NAMALWA (cell line): ENCODE measurements at places on chromosomes 3 and 15.

GRCh38 chr3:126483321-126483761 is 7.7 kb upstream of the ZXDC start:
- no peak for DNase-seq

GRCh38 chr15:63043335-63044076 is 959 bp downstream of the TPM1 start:
- peak; percentile 7 for DNase-seq

DNA sequence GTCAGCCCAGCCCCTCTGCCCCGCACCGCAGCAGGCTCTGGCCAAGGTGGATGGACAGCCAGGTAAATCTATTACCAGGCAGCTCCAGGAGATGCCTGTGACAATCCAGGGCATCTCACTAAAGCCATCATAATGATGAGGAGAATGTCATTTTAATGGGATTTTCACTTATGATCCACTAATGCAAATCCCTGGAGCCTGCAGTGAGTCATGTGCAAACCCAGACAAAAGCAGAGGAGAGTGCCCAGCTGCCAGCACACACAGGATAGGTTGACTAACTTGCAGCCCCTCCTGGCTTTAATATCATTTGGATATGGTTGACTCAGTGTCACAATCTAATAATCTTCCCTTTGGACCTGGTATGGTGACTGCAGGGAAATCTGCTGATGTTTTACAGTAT is 206.9 kb upstream of the TRIM42 start:
- DNase-seq: no peak

GRCh38 chr3:9125278-9125951 is 124.0 kb downstream of the SRGAP3 start:
- no peak for DNase-seq

DNA sequence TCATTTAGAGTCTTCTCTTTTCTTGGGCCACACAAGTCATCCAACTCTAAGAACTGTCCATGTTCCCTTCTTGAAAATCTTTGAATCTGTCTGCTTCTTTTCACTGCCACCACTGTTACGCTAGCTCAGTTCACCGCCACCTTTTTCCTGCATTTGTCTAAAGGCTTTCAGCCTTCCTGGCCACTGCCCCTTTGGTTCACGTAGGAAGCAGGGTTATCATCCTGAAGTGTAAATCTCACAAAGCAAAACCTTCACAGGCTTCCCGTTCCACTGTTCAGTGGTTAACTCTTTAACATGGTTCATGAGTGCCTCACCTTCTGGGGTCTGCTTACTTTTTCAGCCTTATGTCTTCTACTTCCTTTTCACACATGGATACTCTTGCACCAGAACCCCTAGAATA is 26.3 kb upstream of the CCDC39 start:
- no peak for DNase-seq

GRCh38 chr3:108378153-108378951 is 82.0 kb downstream of the HHLA2 start:
- no peak for DNase-seq

GRCh38 chr15:64774629-64775493 is 528 bp downstream of the RBPMS2 start:
- no peak for DNase-seq

- no peak for DNase-seq
Observed at GRCh38 chr15:99857836-99858235, 124.6 kb upstream of the LYSMD4 start.

GRCh38 chr3:72426618-72427397 is 421.4 kb downstream of the SHQ1 start:
- no peak for DNase-seq

DNA sequence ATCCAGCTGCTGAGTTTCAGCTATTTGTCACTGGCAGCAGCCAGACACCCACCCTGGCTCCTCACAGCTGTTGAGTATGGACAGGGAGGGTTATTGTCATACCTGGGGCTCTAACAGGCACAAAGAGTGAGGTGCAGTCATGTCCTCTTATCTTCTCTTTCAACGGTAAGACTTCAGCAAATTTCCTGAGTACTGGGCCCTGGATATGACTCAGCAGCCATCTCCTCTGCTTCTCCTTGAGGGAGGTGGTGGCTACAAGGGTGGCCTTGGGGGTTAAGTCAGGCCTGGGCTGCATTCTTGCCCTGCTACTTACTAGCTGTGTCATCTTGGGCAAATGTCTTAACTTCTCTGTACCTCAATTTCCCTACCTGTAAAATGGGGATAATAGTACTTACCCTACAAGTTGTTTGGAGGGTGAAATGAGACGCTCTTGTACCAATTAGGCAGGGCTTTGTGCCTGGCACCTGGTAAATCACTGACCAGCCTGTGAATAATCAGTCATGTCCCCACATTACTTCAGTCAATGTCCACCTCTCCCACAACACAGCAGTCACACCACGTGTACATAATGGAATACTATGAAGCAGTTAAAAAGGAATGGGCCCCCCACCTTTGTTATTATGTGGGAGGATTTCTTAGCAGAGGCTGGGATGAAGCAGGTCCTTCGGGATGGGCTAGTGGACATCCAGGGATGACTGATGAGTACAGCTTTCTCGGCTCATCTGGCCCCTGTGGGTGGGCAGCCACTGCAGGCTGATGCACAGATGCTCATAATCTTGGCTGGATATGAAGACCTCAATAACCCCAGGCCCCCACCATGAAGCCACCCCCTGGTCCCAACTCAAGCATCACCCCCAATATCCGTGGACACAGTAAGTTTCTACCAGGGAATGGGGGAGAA is 528.8 kb downstream of the SHQ1 start:
- DNase-seq: no peak

DNA sequence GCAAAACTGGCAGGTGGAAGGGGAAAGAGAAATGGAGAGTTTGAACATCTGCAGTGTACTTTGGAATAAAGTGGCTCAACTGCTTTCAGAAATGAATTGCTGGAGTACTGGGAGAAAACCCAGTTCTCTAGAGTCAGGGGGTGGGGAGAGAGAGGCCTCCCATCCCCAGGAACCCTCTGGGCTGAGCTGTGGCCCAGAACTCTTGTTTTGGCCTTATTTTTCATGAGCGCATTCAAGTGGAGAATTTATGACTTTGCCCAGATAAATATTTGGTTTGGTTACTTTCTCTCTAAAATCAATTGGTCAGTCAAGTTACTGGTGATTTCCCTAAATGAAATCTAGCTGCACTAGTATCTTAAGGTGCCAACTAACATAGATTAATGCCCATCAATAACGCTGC is 28.7 kb upstream of the HACD2 start:
- no peak for DNase-seq

DNA sequence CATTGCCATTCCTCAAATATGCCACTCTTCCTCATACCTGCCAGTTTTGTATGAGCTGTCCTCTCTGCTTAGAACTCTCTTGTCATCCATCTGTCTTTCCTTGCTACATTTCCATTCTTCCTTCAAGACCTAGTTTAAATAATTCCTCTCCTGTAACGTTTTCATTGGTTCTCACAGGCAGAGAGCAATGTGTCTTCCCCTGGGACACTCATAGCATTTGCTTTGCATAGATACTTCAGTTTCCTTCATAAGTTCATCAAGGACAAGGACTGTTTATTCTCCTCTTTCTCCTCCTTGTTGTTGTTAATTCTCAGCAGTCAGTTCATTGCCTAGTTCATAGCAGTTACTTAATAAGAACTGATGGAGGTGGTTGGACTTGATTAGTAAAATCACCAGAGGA is 10.5 kb downstream of the NR2C2 start:
- DNase-seq: peak; percentile 26

GRCh38 chr3:186456731-186457191 is 87.4 kb downstream of the CRYGS start:
- DNase-seq: no peak

- peak; percentile 85 for DNase-seq
Observed at GRCh38 chr3:131033480-131034080, 6.9 kb downstream of the NEK11 start.

DNA sequence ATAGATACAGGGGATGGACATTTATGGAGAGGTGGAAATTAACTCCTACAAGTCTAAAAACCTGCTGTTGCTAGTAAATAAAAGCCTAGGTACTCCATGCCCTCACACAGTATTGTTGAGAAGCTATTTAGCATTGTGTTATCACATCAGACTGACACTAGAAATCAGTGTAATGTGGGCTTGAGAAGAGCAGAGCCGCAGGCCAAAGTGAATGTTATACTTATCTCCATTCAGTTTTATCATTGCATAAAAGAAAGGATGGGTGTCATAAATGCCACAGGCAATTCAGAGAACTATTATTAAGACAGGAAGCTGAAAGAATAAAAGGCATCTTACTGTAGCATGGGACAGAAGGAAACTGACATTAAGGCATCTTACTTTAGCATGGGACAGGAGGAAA is 13.7 kb upstream of the ISLR start:
- DNase-seq: no peak
